SJCRH30 (cell line): ENCODE measurements at places on chromosomes 1 and 21. TPM values are rescaled to one million over a fixed set of nuclear protein-coding genes. Genes with fewer than 3 reads are reported as not detected.

DNA sequence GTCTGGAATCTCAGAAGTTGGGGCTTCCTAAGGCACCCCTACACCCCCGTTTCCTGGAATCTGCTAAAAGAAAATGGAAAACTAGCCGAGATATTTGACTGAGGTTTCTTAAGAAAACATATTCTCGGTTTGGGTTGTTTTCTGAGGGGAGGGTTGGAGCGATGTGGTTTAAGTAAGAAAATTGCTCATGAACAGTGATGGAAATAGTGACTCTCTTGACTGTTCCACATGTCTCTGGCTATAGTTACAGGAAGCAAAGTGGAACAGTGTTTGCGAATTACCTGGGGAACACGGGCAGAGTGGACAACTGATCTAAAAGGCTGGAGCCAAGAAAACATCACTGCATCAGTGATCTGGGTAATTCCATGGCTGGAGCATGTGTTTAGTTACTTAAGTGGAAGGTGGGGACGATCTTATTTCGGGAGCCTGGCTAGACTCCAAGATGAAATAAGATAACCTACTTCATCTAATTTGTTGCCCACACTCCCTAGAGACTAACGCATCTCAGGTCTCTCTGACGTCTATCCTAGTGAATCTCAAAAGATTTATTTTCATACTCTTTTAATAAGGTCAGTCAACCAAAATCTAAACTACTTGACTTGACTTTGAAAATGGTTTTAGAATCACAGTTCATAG is 92.4 kb downstream of the KCNJ15 start:
- no peak for DNase-seq
- H3K4me1 ChIP-seq = peaks cover 10% of the 10 kb centered on the region; the same call in 1 of the 2 replicates
- H3K27ac ChIP-seq = no peak overlapping the region
- H3K36me3 ChIP-seq = no peaks in the 10 kb centered on the region
- H3K27me3 ChIP-seq = peaks cover 13% of the 10 kb centered on the region; the same call in 1 of the 2 replicates

DNA sequence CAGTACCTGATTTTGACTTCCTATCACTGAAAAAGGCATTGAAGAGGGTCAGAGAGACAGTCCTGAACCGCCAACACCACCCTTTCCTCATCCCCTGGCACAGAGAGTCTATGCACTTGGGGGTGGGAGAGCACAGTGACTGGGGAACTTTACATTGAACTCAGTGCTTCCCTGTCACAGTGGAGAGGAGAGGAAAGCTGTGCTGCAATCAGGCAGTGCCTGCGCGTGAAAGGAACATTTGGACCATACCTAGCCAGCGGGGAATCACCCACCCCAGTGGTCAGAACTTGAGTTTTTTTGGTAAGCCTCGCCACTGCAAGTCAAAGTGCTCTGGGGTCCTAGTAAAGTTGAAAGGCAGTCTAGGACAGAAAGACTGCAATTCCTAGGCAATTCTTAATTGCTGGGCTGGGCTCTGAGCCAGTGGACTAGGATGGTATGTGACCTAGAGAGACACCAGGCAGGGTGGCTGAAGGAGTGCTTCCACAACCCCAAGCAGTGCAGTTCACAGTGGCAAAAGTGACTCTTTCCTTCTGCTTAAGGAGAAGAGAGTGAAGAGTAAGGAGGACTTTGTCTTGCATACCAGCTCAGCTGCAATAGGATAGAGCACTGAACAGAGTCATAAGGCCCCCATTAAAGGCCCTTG is 9.4 kb upstream of the HENMT1 start:
- H3K4me1 ChIP-seq = no peaks in the 10 kb centered on the region
- no peaks in the 10 kb centered on the region for H3K36me3 ChIP-seq
- no peak for DNase-seq
- H3K27ac ChIP-seq = no peak overlapping the region

- no peaks in the 10 kb centered on the region for H3K27me3 ChIP-seq
- H3K4me1 ChIP-seq = no peaks in the 10 kb centered on the region
- no peak overlapping the region for H3K27ac ChIP-seq
- H3K4me3 ChIP-seq = no peak overlapping the region
- peaks cover 8% of the 10 kb centered on the region; the same call in 1 of the 2 replicates for H3K36me3 ChIP-seq
Measured at GRCh38 chr1:154759196-154759595, 110.9 kb downstream of the KCNN3 start.

DNA sequence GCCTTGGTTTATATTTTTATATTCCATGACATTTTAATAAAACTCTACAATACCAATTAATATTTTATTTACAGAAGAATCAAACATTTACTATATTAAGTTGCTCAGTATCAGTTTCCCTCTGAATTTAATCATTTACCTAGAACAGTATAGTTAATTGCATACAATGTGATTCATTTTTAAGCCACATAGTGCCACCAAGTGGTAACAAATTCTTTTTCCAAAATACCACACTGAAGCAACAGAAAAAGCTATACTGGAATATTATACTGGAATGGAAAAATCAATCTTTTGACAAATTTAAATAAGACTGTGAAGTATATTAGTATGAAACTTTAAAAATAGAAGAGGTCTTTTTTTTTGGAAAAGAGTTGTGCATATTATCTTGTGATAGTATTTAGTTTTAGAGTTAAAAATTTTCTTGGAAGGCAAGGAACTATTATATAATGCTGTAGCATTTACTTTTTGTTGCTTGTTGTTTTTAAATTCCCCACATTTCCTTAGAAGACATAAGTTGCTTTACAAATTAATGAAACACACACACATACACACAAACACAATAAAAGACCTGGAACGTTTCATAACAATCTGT is 57.3 kb downstream of the ZNF644 start:
- DNase-seq = peak; percentile 39
- peaks cover 7% of the 10 kb centered on the region for H3K36me3 ChIP-seq
- no peak overlapping the region for H3K27ac ChIP-seq

- peaks cover 7% of the 10 kb centered on the region for H3K36me3 ChIP-seq
- no peak for DNase-seq
- H3K4me3 ChIP-seq = no peak overlapping the region
- no peak overlapping the region for H3K27ac ChIP-seq
Measured at GRCh38 chr1:161216945-161217712, 2.0 kb downstream of the FCER1G start.

DNA sequence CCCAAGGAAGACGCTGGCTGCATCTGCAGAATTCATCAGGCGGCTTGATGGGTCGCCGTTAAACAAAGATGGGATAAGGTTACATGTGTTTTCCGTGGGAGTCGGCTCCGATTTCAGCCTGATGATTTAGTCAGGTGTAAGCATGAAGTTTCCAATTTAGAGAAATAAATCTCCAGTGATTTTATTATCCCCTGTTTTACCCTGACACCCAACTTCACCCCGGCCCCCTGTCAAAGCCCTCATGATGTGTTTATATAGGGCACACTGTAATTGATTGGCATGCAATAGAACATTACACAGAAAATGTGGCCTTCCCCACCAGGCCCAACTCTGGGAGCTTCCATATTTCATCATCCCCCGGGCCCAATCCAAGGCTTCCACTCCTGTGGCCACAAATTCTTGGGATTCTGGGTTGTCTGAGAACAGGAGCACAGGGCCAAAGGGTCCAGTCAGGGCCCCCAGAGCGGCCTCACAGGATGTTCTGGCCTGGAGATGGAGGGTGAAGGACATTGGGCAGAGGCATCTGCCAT is 72.5 kb downstream of the FOXD2 start:
- no peak overlapping the region for H3K27ac ChIP-seq
- H3K27me3 ChIP-seq = peaks cover 8% of the 10 kb centered on the region
- no peaks in the 10 kb centered on the region for H3K36me3 ChIP-seq

DNA sequence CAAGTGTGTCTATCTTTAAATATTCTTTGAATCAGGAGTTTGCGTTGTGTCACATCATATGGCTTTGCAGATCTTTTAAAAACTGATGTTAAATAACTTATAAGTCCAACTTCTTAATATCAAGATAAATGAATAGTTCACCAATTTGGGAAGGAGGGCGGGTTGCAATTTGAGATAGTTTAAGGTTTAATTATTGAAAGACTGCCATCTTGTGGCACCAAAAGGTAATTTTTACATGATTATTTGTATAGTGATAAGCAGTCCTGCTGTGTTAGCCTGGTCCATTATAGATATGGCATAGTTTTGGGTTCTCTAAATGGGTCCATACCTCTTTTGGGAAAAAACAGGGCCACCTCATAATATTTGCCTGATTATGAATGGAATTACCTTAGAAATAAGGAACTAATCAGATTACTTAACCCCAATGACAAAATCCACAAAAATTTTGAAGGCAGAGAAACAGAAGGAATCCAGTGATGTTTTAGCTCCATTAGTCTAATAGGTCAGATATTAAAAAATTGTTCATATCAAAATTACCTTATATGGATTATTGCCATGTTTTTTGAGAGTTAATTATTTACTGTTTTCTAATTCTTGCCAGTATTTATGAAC is 64.3 kb downstream of the PRKAA2 start:
- no peaks in the 10 kb centered on the region for H3K4me1 ChIP-seq
- no peak overlapping the region for H3K27ac ChIP-seq
- peak; percentile 66 for DNase-seq
- H3K27me3 ChIP-seq = no peaks in the 10 kb centered on the region

- H3K36me3 ChIP-seq = no peaks in the 10 kb centered on the region
- no peaks in the 10 kb centered on the region for H3K27me3 ChIP-seq
- H3K4me3 ChIP-seq = no peak overlapping the region
Measured at GRCh38 chr1:200279810-200280411, 129.9 kb downstream of the ZNF281 start.

Gene SLAMF9
- not detected in 2 replicates for total RNA-seq

GRCh38 chr1:30756545-30757351 is 826 bp downstream of the LAPTM5 start:
- H3K27ac ChIP-seq = peak overlapping the region; percentile 95
- peak; percentile 86 for DNase-seq
- H3K4me3 ChIP-seq = peak overlapping the region; percentile 44
- peaks cover 73% of the 10 kb centered on the region for H3K4me1 ChIP-seq

- H3K27ac ChIP-seq = no peak overlapping the region
- no peak overlapping the region for H3K4me3 ChIP-seq
- no peaks in the 10 kb centered on the region for H3K4me1 ChIP-seq
- no peak for DNase-seq
- no peaks in the 10 kb centered on the region for H3K27me3 ChIP-seq
Measured at GRCh38 chr1:29839726-29840125, 603.4 kb downstream of the PTPRU start.

DNA sequence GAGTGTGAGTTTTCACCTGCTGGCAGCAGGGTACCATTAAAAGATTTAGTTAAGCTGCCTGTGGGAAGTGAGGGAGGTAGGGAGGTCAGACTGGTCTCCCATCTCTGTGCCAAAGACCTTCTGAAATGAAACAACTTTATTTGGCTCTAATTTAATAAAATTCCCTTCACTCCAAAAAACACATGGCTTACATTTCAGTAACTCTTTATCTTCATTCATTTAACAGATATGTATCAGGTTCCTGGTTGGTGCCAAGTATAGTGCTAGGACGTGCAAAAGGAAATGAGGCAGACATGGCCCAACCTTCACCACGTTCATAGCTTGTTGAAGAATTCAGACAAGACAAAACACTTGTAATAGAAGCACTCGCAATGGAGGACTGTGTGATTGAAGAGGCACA is 282.3 kb downstream of the SEC16B start:
- no peaks in the 10 kb centered on the region for H3K27me3 ChIP-seq
- H3K27ac ChIP-seq = no peak overlapping the region
- H3K4me3 ChIP-seq = no peak overlapping the region
- no peaks in the 10 kb centered on the region for H3K36me3 ChIP-seq

DNA sequence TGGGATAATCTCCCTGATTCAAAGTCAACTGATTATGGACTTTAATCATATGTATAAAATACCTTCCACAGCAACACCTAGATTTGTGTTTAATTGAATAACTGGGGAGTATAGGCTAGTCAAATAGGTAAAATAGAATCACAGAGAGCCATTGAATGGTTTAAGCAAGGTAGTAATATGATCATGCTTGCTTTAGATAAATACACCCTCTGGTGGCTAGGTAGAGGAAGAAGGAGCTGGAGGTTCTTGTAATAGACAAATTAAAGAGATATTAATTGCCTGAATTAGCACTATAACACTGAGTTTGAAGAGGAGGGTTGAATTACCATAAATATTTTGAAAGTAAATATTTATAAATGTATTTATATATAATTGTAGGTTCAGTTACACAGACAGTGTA is 40.3 kb downstream of the DIRAS3 start:
- no peaks in the 10 kb centered on the region for H3K36me3 ChIP-seq
- H3K27me3 ChIP-seq = no peaks in the 10 kb centered on the region
- H3K27ac ChIP-seq = no peak overlapping the region
- DNase-seq = peak; percentile 11

DNA sequence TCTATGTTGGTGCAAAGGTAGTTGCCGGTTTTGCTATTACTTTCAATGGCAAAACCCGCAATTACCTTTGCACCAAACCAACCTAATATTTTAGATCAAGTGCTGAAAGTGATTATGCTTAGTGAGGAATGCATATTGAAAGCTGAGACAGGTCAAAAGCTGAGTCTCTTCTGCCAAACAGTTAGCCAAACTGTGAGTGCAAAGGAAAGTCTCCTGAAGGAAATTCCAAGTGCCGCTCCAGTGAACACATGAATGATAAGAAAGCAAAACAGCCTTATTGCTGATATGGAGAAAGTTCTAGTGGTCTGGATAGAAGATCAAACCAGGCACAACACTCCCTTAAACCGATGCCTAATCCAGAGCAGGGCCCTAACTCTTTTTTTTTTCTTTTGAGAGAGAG is 83.1 kb upstream of the ERRFI1 start:
- H3K4me1 ChIP-seq = peaks cover 18% of the 10 kb centered on the region
- no peak for DNase-seq
- H3K27me3 ChIP-seq = no peaks in the 10 kb centered on the region
- H3K4me3 ChIP-seq = no peak overlapping the region

Gene AKR7A3
- total RNA-seq = 0.06 and 0.25 TPM in 2 replicates

- no peak overlapping the region for H3K27ac ChIP-seq
- no peak for DNase-seq
- no peaks in the 10 kb centered on the region for H3K36me3 ChIP-seq
- H3K4me1 ChIP-seq = peaks cover 73% of the 10 kb centered on the region
- H3K4me3 ChIP-seq = no peak overlapping the region
- no peaks in the 10 kb centered on the region for H3K27me3 ChIP-seq
Measured at GRCh38 chr1:172356620-172357019, 63.9 kb upstream of the C1orf105 start.

- no peaks in the 10 kb centered on the region for H3K4me1 ChIP-seq
- H3K36me3 ChIP-seq = no peaks in the 10 kb centered on the region
- H3K4me3 ChIP-seq = peak within 1 kb of the TSS; percentile 58
- H3K27me3 ChIP-seq = no peaks in the 10 kb centered on the region
Measured at GRCh38 chr1:59926381-59927123, at the start of gene CYP2J2. CYP2J2 (minus strand) TSS chr1:59926773; CDS start chr1:59926746, 27 bp downstream.

Gene GBP4
- total RNA-seq = 0.02 TPM in 1 of 2 replicates, not detected in the other

DNA sequence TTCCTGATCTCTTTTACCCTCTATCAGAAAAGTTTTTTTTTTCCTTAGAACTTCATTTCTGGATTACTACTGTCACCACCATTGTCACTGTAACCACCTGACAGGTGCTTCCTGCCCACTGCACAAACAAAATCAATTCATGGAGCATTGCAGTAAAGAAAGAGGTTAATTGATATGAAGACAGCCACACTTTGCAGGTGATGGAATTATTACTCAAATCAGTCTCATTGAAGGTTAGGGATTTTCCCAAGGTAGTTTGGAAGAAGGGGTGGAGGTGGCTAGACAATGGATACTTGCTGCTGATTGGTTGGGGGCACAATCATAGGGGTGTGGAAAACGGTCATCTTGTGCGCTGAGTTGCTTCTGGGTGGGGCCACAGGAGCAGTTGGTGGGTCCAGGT is 230.8 kb upstream of the CACYBP start:
- H3K36me3 ChIP-seq = no peaks in the 10 kb centered on the region
- no peaks in the 10 kb centered on the region for H3K4me1 ChIP-seq
- no peak overlapping the region for H3K27ac ChIP-seq
- no peaks in the 10 kb centered on the region for H3K27me3 ChIP-seq
- no peak overlapping the region for H3K4me3 ChIP-seq
- no peak for DNase-seq

- no peaks in the 10 kb centered on the region for H3K36me3 ChIP-seq
- no peak overlapping the region for H3K4me3 ChIP-seq
- peaks cover 45% of the 10 kb centered on the region for H3K27me3 ChIP-seq
Measured at GRCh38 chr1:201221201-201221846, 30.7 kb downstream of the IGFN1 start.
